CD4-positive, CD25-positive, alpha-beta regulatory T cell (primary cell): ENCODE measurements at places on chromosomes 6 and 20. TPM values are rescaled to one million over a fixed set of nuclear protein-coding genes. Genes with fewer than 3 reads are reported as not detected.

The RNF5 gene
- 30.0 TPM for total RNA-seq

DNA sequence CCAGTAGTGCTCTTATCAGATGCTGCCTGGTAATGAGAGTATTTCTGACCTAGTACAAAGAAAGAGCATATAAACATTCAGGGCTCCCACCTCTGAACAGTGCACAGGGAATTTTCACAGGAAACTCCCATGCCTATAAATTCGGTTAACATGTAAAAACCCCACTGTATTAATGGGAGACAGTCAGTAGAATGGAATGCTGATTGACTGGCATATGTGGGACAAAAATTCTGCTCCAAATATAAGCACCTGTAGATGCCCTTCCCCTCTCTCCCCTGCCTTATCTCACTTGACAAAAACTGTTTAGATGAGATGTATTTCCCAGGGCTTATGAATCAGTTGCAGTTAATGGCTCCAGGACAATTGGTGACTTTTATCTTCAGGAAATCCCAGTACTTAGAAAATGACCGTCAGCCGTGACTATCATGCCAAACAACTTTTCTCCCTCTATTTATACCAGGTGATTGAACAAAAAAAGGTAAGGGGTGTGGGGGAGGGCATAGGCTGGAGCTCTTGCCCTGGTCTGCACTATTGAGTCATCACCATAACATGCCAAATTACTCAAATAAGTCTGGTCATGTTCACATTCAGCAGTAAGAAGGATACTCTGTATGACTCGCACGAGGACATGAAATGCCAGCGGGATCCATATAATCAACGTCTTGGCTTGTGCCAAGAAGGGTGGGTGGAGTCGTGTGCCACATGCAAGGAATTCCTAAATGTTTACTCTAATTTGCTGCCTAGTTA, 176.4 kb upstream of the BMP2 start:
- no peak for DNase-seq

GRCh38 chr6:105482921-105483320, 80.0 kb upstream of the PREP start:
- no peak for DNase-seq

DNA sequence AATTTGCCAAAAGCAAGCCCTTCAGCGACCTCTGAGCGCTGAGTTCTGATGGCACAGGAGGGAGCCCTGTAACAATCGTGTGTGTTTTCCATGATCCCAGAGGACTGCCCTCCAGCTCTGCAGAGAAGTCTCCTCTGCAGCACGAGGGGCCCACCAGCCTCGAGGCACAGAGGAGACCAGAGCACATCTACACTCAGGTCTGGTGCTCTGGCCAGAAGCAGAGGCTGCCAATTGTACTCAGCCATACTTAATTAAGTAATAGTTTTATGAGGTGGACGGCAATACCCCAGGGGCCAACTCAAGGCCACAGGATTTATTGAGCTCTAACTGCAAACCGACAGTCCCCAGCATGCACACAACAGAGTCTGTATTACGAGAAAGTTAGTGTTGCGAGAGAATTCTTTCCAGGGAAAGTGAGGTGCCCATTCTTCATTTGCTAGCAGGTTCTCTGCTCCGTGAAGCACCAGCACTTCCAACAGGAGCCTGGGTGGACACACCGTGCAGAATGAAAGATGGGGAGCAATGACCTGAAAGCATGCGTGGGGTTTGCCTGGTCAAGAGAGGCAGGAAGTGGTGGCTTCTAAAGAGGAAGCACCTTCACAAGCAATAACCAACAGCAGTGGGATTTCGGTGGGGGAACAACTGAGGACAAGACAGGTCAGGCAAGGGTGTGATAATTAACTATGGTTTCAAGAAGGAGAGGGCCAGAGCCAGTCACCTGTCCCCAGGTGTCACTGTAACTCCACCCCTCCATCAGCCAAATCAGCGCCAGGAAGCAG, 92.8 kb upstream of the FOXC1 start:
- no peak for DNase-seq

DNA sequence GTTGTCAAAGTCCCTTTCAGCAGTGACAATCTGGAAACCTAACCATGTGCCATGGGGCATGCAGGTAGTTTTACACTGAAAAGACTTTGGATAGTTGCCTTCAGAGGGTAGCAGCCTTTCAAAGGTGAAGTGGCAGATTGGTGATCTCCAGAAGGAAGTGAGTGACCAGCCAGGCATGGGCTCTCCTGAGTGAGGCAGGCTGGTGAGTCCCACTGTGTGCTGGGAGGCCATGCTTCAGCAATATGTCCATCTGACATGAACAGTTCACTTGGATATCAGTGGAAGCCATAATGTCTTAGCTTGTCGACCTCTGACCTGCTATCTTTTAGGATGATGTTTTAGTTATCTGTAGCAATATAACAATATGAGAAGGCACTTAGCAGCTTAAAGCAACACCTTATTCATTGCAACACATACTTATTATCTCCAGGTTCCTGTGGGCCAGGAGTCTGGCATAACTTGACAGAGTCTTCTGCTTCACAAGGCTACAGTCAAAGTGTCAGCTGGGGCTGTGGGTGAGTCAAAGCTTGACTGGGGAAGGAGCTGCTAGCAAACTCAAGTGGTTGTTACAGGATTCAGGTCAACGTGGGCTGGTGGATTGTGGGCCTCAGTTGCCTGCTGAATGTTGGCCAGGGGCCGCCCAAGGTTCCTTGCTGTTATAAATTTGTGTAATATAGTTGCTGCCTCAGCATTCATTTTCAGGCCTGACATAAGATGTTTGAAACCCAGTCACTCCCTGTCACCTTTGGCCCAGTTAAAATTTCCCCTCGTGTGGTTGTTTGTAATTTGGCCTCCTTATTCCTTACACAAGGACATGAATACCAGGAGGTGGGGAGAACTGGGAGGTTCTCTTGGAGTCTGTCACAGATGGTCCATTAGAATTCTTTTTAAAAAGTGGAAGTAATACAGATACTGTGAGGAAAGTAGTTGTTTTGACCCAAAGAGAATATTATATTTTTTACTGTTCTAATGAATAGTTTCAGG, 100.2 kb downstream of the UST start:
- no peak for DNase-seq

DNA sequence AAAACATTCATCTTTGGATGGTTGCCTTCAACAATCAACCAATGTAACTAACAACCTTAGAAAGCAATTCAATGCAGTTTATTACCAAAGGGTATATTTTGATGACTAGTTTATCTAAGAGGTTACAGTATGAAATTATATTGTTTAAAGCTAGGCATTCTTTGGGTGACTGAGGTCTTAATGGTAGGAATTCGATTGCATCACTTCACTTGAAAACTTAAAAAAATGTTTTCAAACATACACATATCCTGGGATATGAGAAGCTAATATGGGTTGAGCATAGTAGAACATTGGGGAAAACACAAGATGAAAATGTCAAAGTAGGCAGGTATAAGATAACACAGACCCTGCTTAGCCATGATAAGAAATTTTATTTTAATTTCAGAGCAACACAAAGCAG, 144.6 kb upstream of the BMP5 start:
- no peak for DNase-seq

GRCh38 chr6:32883789-32884188, 29.8 kb downstream of the PSMB9 start:
- no peak for DNase-seq
